ENCODE measurements at places on chromosomes 1 and 21. TPM values are rescaled to one million over a fixed set of nuclear protein-coding genes. Genes with fewer than 3 reads are reported as not detected.
A peak's percentile ranks its signal among the peaks of the same experiment; 100 is the strongest.

DNA sequence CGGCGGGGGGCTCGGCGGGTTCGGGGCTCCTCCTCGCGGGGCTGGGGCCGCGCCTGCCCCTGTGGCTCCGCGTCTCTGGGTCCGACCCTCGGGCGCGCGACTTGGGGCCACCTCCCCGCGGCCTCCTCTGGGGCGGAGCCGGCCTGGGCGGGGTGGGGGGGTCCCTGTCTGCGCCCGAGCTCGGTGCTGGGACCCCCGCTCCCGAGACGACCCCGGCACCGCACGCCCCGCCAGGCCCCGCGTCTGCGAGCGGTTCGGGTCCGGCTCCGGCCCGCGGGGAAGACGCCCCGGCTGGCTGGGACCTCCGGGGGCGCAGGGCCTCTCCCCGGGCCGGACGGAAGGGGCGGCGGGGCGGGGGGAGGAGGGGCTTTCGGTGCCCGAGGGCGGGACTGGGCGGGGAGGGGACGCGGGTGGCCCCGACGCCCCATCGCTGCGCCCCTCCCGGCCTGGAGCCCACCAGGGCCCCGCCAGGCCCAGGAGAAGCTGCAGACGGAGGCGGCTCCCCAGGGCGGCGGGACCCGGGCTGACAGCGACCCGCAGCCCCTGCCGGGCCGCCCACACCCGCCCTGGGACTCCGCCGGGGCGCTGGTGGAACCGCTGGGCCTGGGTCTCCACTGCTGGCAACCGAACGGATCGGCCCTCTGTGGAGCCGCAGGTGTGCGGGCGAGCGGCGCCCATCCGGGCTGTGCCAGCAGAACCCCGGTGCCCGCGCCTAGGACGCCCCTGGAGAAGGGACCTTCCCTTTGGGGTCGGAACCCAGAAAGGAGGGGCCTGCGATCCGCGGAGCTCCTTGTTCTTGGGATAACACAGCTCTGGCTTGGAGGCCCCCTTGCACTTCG, 610 bp downstream of the COL6A2 start:
- no peaks in the 10 kb centered on the region for H3K36me3 ChIP-seq
- peak; percentile 37 for DNase-seq
- H3K4me1 ChIP-seq, result no peaks in the 10 kb centered on the region
- peak overlapping the region; percentile 73 for H3K4me3 ChIP-seq
- no peak overlapping the region for H3K27ac ChIP-seq

- no peaks in the 10 kb centered on the region for H3K36me3 ChIP-seq
- H3K4me3 ChIP-seq, result no peak overlapping the region
- H3K27ac ChIP-seq, result no peak overlapping the region
- no peak for DNase-seq
- H3K27me3 ChIP-seq, result no peaks in the 10 kb centered on the region
Observed at GRCh38 chr1:207831517-207832327, 79.2 kb downstream of the CD34 start.

- no peak overlapping the region for H3K27ac ChIP-seq
- no peaks in the 10 kb centered on the region for H3K36me3 ChIP-seq
- H3K27me3 ChIP-seq, result no peaks in the 10 kb centered on the region
- H3K4me3 ChIP-seq, result no peak overlapping the region
Observed at GRCh38 chr1:203447151-203447550, 28.5 kb upstream of the PRELP start.

FCGR1A gene
- total RNA-seq, result not detected

GRCh38 chr1:159799446-159799985, 2.6 kb upstream of the FCRL6 start:
- H3K4me1 ChIP-seq, result no peaks in the 10 kb centered on the region
- no peak for DNase-seq
- H3K27me3 ChIP-seq, result peaks cover 17% of the 10 kb centered on the region
- H3K4me3 ChIP-seq, result no peak overlapping the region
- H3K27ac ChIP-seq, result no peak overlapping the region

GRCh38 chr1:2623571-2624337, 9.1 kb downstream of the MMEL1 start:
- no peak overlapping the region for H3K27ac ChIP-seq
- no peak overlapping the region for H3K4me3 ChIP-seq
- peaks cover 70% of the 10 kb centered on the region for H3K27me3 ChIP-seq

C1orf53 gene
- total RNA-seq, result 5.4 TPM

CLDN17 gene
- total RNA-seq, result not detected

DNA sequence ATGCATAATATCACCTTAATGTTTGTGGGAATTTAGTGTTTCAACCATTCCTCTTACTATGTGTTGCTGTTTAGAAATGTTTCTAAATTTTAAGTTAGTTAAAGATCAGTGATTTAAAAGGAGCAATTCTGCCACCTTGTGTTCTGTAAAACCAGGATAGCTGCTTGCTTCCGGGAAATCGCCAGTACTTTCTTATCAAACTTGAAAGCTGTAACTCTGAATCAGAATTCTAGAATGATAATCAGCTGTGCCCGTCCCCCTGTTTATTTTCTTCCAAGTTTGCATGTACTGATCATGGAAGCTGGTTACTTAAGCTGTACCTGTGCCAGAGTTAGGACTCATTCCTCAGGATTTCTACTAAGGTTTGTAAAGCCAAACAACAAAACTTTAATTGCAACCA, 656.4 kb downstream of the LTN1 start:
- H3K27me3 ChIP-seq, result no peaks in the 10 kb centered on the region
- no peaks in the 10 kb centered on the region for H3K4me1 ChIP-seq
- DNase-seq, result peak; percentile 49
- H3K4me3 ChIP-seq, result no peak overlapping the region
- no peak overlapping the region for H3K27ac ChIP-seq
- H3K36me3 ChIP-seq, result no peaks in the 10 kb centered on the region

- no peak for DNase-seq
- H3K4me1 ChIP-seq, result peaks cover 6% of the 10 kb centered on the region
- no peaks in the 10 kb centered on the region for H3K27me3 ChIP-seq
- H3K4me3 ChIP-seq, result no peak overlapping the region
- H3K27ac ChIP-seq, result no peak overlapping the region
Observed at GRCh38 chr1:235050911-235051360, 77.7 kb downstream of the TOMM20 start.

ETV3L gene
- not detected for total RNA-seq

GRCh38 chr1:113965703-113966412, 13.4 kb upstream of the OLFML3 start:
- no peak overlapping the region for H3K27ac ChIP-seq
- no peaks in the 10 kb centered on the region for H3K27me3 ChIP-seq
- H3K36me3 ChIP-seq, result peaks cover 36% of the 10 kb centered on the region
- H3K4me3 ChIP-seq, result no peak overlapping the region
- DNase-seq, result no peak
- H3K4me1 ChIP-seq, result no peaks in the 10 kb centered on the region

DNA sequence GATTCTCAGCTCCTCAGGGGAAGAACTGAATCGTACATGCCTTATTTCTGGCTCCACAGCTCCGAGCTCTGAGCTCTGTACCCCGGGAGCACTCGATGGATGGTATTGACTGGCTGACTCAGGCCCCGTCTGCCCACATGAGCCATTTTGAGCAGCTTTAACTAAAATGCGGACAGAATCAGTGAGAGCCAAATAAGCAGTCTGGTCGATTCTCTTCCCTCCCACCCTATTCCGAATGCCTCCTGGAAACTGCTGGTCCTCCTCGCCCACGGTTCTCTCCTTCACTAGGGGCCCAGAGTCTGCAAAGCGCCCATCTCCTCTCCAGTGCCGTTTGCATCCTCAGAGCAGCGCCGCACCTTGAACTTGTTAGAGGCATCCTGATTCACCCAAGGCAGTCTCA, 125.9 kb upstream of the IRF2BP2 start:
- no peaks in the 10 kb centered on the region for H3K27me3 ChIP-seq
- peaks cover 22% of the 10 kb centered on the region for H3K4me1 ChIP-seq
- no peak overlapping the region for H3K27ac ChIP-seq
- H3K36me3 ChIP-seq, result no peaks in the 10 kb centered on the region
- H3K4me3 ChIP-seq, result no peak overlapping the region
- no peak for DNase-seq

GRCh38 chr1:1757422-1758058, 20.7 kb downstream of the NADK start:
- no peak overlapping the region for H3K4me3 ChIP-seq
- no peak overlapping the region for H3K27ac ChIP-seq
- H3K27me3 ChIP-seq, result no peaks in the 10 kb centered on the region

- no peak overlapping the region for H3K4me3 ChIP-seq
- H3K4me1 ChIP-seq, result peaks cover 9% of the 10 kb centered on the region
- H3K27me3 ChIP-seq, result peaks cover 13% of the 10 kb centered on the region
- no peak for DNase-seq
- no peaks in the 10 kb centered on the region for H3K36me3 ChIP-seq
Observed at GRCh38 chr1:185042737-185043136, 2.6 kb upstream of the RNF2 start.

DNA sequence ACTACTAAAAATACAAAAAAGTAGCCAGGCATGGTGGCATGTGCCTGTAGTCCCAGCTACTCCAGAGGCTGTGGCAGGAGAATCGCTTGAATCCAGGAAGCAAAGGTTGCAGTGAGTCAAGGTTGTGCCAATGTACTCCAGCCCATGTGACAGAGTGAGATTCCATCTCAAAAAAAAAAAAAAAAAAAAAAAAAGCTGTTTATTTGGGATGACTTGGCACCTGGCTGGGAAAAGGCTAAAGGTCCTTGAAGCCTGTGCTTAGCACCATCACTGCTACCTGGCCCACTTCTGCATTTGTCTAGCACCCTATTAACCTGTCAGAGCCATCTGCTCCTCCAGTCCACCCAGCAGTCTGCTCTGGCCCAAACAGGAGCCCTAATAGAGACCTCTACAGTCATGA, 25.0 kb downstream of the PRDX6 start:
- no peak overlapping the region for H3K27ac ChIP-seq
- no peaks in the 10 kb centered on the region for H3K27me3 ChIP-seq
- no peak for DNase-seq
- H3K36me3 ChIP-seq, result no peaks in the 10 kb centered on the region

- H3K27me3 ChIP-seq, result peaks cover 30% of the 10 kb centered on the region
- DNase-seq, result peak; percentile 91
- H3K4me1 ChIP-seq, result peaks cover 18% of the 10 kb centered on the region
Observed at GRCh38 chr1:201614262-201615015, 75.5 kb downstream of the NAV1 start.

GRCh38 chr1:228342627-228343190, 63.9 kb downstream of the TRIM11 start:
- no peaks in the 10 kb centered on the region for H3K4me1 ChIP-seq
- no peak for DNase-seq
- no peak overlapping the region for H3K4me3 ChIP-seq
- H3K36me3 ChIP-seq, result peaks cover 6% of the 10 kb centered on the region
- no peak overlapping the region for H3K27ac ChIP-seq
- no peaks in the 10 kb centered on the region for H3K27me3 ChIP-seq

SCCPDH gene
- total RNA-seq, result 56.3 TPM

MRPL39 gene
- total RNA-seq, result 63.1 TPM

NTNG1 gene
- 0.62 TPM for total RNA-seq

AQP10 gene
- not detected for total RNA-seq

DNA sequence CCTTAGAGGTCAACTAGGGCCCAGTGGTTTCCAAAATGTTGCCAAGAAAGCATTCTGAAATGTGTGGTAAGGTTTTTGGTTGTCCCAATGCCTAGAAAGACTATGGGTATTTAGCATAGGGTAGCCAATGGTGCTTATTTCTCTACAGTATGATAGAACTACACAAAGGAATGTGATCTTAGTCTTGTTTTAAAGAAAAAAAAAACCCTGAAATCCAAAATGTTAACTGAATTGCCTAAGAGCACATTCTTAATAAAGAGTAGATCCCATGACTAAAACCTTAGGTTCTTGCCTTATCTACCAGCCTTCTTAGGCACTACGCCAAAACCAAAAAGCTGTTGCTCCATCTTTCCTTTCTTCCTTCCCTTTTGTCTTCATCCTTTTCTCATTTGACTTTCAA, 428.2 kb downstream of the MRPL39 start:
- H3K27me3 ChIP-seq, result no peaks in the 10 kb centered on the region
- no peak overlapping the region for H3K4me3 ChIP-seq
- no peaks in the 10 kb centered on the region for H3K36me3 ChIP-seq
- H3K27ac ChIP-seq, result no peak overlapping the region

DNA sequence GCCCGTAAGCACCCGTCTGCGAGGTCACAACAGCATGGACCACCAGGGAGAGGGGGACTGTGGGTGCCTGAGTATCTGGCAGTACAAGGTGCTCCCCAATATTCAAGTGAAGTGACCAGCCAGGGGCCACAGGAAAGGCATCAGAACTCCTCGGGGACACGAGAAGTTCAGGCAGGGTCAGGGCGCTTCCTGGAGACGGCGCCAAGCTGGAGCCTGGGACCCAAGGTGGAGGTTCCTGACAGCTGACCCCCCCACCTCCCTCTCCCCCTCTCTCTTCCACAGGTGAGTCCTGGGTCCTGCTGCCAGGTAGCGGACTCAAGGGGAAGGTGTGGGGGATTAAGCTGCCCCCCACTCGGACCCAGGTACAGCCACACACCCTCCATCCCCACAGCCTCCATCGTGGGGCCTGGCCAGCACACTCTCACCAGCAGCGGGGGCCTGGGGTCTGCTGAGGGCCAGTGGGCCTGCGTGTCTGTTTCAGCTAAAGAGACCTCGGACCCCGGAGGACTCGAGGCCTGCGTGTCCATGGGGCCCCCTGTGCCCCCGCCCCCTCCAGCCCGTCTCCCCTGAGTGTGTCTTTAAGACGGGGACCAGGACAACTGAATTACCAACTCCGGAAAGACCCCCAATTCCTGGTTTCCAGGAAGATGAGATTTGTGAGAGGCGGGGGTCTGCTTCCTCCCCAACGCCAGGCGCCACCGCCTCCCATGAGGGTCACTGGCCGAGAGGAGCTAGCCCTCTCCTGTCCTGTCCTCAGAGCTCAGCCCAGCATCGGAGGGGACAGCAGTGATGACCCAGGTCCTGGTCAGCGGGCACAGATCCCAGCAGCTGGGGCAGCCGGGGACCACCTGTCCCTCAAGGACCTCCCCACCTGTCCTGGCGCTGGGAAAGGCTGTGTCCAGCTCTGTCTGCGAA, 6.2 kb downstream of the TNFRSF18 start:
- H3K4me1 ChIP-seq, result peaks cover 3% of the 10 kb centered on the region
- no peak overlapping the region for H3K27ac ChIP-seq
- DNase-seq, result no peak
- H3K27me3 ChIP-seq, result peaks cover 51% of the 10 kb centered on the region

TTC3 gene
- total RNA-seq, result 116 TPM

GRCh38 chr1:41528106-41528505, 43.6 kb upstream of the EDN2 start:
- DNase-seq, result no peak
- no peaks in the 10 kb centered on the region for H3K27me3 ChIP-seq
- H3K36me3 ChIP-seq, result no peaks in the 10 kb centered on the region
- H3K4me1 ChIP-seq, result no peaks in the 10 kb centered on the region
- no peak overlapping the region for H3K4me3 ChIP-seq

CCDC181 gene
- total RNA-seq, result 13.2 TPM

DNA sequence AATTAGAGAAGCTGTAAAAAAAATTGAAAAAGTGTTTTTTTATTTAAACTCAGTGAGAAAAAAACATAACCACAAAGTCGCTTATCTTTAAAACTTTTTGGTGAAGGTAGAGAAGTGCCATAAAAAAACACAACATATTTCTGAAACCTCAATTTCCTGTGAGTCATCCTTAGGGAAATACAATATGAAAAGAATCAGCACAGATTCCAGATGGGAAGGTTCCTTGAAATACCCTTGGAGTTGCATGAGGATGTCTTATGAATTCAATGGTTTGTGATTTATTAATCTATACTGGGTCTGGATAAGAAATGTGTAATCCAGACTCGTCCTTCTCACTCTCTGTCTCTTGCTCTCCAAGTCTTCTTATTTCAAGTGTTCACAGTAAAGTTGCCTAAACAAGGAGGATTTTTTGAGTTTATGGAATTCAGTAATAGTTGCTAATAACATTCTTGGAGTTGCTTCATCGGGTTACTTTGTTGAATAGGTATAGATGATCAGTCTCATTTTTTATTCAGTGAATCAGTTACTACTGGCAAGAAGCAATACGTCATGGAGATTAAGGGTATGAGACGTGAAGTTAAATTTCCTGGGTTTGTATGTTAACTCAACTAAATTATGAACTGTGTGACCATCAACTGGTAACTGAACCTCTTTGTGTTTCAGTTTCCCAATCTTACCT, 191.4 kb downstream of the KCNK2 start:
- DNase-seq, result no peak
- H3K4me3 ChIP-seq, result no peak overlapping the region
- H3K27me3 ChIP-seq, result no peaks in the 10 kb centered on the region
- H3K4me1 ChIP-seq, result no peaks in the 10 kb centered on the region
